T-helper 9 cell (primary cell): ENCODE measurements at places on chromosomes 7 and 10.

DNA sequence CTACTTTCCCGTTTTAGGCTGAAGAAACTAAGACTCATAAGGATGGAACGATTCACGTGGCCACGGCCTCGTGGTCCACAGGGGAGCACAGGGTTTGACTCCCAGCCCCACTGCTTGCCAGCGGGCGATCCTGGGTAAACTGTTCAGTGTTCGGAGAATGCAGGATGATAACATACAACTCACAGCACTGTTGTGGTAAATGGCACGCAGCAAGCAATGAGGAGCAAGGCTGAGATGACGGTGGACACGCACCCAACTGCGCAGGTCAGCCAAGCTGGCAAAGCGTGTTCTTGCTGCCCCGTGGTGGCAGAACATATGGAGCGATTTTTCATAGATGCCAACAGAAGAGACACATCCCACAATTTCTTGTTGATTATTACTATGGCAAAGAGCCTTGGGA lies 272.7 kb downstream of the DNAJB6 start:
- DNase-seq = no peak

- DNase-seq = no peak
Measured at GRCh38 chr10:31697271-31698180, 231.1 kb downstream of the ARHGAP12 start.

GRCh38 chr10:102020938-102021337 lies 35.0 kb downstream of the ARMH3 start:
- no peak for DNase-seq

DNA sequence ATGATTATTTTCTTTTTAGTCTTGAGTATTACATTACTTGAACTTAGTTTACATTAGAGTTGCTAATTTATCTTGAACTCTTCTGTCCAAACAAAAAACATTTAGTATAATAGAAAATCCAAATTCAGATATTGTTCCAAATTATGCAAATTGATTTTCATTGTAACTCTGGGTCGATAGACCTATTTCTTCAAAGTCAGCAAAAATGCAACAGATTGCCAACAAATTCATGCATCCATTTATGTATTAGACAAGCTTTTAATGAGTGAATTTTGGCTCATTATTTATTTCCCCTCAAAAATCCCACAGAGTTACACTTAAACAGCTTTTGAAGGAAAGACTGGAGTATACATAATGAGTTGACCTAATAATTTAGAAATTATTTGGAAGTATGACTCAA lies 240.8 kb downstream of the RELN start:
- no peak for DNase-seq

DNA sequence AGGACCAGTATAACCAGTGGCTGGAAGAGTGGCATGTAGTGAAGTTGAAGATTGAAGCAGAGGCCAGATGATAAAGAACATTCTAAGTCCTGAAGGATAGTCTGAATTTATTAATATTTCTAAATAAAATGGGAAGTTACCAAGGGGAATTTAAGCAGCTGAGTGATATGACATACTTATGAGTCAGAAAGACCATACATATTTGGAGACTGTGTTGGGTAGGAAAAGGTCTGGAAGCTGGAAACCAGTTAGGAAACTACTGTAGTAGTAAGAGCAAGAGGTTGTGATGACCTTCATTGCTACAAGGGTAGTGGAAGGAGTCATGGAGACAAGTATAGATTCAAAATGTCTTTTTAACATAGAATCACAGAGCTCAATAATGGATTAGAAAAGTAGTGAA lies 752.3 kb downstream of the SUGCT start:
- no peak for DNase-seq

- DNase-seq = no peak
Measured at GRCh38 chr10:61478621-61479312, 25.6 kb upstream of the TMEM26 start.

GRCh38 chr10:120172356-120172755 lies 279.8 kb downstream of the SEC23IP start:
- no peak for DNase-seq

GRCh38 chr7:43520201-43520600 lies 62.7 kb upstream of the STK17A start:
- no peak for DNase-seq

GRCh38 chr10:132420981-132421846 lies 24.2 kb downstream of the PWWP2B start:
- no peak for DNase-seq

- DNase-seq = no peak
Measured at GRCh38 chr10:124748953-124749645, 4.9 kb upstream of the FAM53B start.

DNA sequence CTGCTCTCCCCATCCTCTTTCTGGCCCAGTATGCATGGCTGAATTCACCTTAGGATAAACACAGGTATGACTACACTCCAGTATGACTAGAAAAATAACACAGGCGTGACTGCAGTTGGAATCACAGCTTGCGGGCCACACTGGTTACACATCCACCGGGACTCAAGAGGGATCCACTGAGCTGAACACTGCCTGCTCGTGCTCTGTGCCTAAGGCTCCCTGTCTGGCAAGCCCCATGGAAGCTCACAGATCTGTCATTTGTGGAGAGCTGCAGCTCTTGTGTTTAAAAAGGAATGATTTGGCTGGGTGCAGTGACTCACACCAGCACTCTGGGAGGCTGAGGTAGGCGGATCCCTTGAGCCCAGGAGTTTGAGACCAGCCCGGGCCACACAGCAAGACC lies 26.8 kb downstream of the VOPP1 start:
- DNase-seq = no peak

GRCh38 chr10:94310369-94310768 lies 52.4 kb downstream of the NOC3L start:
- no peak for DNase-seq

GRCh38 chr7:20839196-20839735 lies 52.6 kb upstream of the SP8 start:
- no peak for DNase-seq

DNA sequence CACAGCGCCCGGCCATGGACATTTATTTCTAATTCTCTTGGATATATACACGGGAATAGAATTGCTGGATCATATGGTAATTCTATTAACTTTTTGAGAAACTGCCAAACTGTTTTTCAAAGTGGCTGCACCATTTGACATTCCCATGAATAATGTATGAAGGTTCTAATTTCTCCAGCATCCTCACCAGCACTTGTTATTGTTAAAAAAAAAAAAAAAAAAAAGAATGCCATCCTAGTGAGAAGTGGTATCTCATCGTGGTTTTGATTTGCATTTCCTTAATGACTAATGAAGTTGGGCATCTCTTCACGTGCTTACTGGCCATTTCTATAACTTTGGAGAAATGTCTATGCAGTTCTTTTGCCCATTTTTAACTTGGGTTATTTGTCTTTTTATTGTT lies 13.5 kb downstream of the CNNM2 start:
- no peak for DNase-seq

- no peak for DNase-seq
Measured at GRCh38 chr7:85602196-85602595, 415.3 kb upstream of the SEMA3D start.
